IPS-NIHi11 (cell line): ENCODE measurements at places on chromosomes 2 and 18.
A peak's percentile ranks its signal among the peaks of the same experiment; 100 is the strongest.

GRCh38 chr18:78605255-78605654 is 374.4 kb upstream of the SALL3 start:
- no peak for DNase-seq

- no peak for DNase-seq
These were observed 103.7 kb downstream of the HS6ST1 start for GRCh38 chr2:128214866-128215460.

GRCh38 chr2:110157153-110157793 is 41.7 kb upstream of the MALL start:
- peak; percentile 54 for DNase-seq

- DNase-seq = peak; percentile 40
These were observed 75.6 kb downstream of the ICOS start for GRCh38 chr2:204012072-204012653.

GRCh38 chr2:179129574-179130238 is 79.8 kb upstream of the CCDC141 start:
- peak; percentile 13 for DNase-seq
